Right renal pelvis (tissue), 4 donors: ENCODE measurements at places on chromosomes 16 and 17.

GRCh38 chr16:12406926-12407690 is 396.6 kb downstream of the CPPED1 start:
- DNase-seq, result no peak

DNA sequence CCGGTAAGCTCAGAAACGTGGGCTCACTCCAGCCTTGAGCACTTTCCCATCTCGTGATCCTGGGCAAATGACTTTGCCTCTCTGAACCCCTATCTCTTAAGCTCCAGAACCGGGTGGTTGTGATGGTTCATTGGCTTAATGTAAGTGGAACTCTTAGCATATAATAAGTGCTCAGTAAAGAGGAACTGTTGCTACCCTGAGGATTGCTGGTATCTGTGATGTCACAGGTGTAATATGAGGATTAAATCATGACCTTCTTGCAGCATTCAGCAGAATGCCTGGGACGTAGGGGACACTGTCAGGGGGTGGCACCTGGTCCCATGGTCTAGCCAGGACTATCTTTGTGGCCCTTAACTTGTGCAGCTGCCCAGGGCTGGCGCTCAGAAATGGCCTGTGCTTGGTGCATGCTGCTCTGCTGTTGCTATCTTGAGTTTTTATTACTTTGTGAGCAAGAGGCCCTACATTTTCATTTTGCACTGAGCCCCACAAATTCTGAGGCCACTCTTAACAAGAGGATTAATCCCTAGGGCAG is 68.8 kb downstream of the SREBF1 start:
- no peak for DNase-seq

- DNase-seq, result no peak
These were observed 77.1 kb upstream of the BRD7 start for GRCh38 chr16:50445621-50446555.

DNA sequence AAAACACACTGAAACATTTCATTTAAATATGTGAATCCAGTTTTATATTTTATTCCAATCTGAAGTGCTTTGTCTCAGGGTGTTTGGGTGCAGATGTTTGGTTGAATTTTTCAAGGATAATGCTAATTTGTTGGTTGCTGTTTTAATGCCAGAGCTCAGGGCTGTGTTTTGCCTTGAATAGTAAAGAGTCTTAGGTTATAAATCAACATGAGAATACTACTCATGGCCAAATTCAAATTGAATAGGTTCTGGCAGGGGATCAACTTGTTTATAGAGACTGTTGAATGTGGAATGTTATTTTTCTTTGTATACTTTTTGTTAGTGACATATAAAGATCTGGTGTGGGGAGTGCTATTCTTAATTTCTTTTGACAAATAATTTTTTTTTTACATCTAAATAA is 18.8 kb downstream of the TOM1L1 start:
- DNase-seq, result no peak

DNA sequence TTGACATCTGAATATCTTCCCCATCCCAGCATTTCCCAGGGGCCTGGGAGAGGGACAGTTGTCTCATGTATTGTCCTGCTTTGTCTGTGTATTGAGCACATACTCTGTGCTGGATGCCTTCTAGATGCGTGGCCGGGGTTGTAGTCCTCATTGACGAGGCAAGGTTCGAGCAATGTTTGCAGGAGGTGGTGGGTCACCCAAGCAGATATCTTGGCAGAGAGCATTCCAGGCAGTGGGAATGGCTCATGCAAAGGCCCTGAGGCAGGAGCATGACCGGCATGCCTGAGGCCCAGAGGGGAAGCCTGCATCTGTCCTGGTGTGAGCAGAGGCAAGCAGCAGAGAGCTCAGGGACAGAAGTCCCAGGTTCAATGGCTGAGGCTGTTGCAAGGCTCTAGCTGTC is 17.5 kb downstream of the KRT33A start:
- no peak for DNase-seq
